Jurkat, Clone E6-1 (cell line): ENCODE measurements at places on chromosomes 1 and 21.

GRCh38 chr1:202857136-202857610 is 31.8 kb downstream of the RABIF start:
- no peak for DNase-seq

- DNase-seq, result no peak
Measured at GRCh38 chr1:18998016-18998724, 41.7 kb upstream of the IFFO2 start.

DNA sequence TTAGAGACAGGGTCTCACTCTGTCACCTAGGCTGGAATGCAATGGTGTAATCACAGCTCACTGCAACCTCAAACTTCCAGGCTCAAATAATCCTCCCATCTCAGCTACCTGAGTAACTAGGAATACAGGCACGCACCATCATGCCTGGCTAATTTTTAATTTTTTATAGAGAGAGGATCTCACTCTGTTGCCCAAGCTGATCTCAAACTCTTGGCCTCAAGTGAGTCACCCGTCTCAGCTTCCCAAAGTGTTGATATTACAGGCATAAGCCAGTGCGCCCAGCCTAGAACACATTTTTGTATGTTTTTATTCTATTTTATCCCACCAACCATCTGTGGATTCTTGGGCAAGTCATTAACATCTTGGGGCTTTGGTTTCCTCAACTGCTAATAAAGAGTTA is 100.5 kb downstream of the AK5 start:
- DNase-seq, result no peak

- no peak for DNase-seq
Measured at GRCh38 chr1:33327587-33328325, 6.9 kb upstream of the A3GALT2 start.

GRCh38 chr1:38265293-38266196 is 219.0 kb upstream of the POU3F1 start:
- no peak for DNase-seq

- DNase-seq, result no peak
Measured at GRCh38 chr21:46125846-46126301, 28.0 kb downstream of the COL6A2 start.

DNA sequence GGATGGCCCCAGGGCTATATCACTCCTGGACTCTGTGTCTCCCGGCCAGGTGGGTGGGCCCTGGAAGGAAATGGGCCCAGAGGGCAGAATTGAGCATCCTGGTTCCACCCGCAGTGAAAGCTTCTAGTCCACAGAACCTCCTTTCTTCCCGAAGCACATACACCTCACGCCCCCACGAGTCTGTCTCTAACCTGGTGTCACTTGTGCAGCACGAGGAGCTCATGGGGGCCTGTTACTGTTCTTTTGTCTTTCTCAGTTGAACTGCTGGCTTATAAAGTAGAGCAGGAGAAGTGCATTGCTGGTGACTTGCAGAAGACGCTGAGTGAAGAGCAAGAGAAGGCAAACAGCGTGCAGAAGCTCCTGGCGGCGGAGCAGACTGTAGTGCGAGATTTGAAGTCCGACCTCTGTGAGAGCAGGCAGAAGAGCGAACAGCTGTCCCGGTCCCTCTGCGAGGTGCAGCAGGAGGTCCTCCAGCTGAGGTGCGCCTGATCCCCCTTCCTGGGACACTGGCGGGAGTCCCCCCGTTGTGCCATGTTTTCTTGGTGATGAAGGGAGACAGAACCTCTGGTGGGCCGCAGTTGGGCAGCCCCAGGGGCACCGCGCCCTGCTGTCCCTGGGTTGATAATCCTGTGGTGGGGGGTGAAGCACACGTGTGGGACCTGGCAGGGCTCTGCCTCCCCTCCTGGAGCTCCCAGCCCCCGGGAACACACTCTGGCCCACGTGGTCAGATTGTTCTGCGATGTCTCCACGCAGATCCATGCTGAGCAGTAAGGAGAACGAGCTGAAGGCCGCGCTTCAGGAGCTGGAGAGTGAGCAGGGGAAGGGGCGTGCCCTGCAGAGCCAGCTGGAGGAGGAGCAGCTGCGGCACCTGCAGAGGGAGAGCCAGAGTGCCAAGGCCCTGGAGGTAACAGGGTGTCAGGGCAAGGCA is 28.7 kb upstream of the DIP2A start:
- DNase-seq, result no peak

- peak; percentile 21 for DNase-seq
Measured at GRCh38 chr1:163069142-163069541, at the start of gene RGS4. Gene RGS4, plus strand, starts transcription at chr1:163069361. Its CDS starts 124 bp downstream, at chr1:163069485.

DNA sequence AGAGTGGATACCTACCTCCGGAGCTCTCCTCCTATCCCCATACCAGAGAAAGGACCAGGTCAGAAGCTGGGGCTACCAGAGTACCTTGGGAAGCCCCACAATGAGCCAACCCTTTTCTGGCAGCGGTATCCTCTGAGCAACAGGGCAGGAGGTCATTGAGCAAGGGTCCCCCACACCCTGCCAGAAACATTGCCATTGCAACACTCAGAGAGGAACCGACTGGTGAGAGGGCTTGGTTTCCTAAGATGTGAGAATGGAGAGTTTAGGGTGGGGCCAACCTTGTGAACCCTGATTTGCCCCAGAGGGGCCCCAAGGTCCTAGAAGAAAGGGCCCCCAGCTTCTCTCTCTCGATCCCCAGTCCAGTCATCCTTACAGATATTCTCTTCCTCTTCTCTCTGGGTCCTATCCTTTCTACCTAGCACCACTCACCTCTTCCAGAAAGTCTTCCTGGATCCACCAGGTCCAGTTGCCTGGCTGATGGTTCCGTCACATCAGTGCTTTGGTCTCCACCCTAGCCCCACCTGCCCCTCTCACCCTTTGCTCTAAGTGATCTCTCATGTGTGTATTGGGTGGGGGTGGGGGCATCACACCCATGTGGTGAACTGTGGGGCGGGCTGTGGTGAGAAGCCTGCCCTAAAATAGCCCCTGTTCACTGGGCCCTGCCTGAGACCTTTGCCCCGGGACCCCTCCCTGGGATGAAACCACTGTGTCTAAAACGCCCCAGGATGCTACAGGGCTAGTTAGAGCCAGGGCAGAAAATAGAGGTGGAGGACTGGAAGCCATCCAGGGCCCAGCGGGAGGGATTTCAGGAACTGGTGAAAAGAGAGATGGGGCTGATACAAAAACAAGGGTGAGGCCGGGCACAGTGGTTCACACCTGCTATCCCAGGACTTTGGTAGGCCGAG is 8.7 kb downstream of the FGR start:
- no peak for DNase-seq

DNA sequence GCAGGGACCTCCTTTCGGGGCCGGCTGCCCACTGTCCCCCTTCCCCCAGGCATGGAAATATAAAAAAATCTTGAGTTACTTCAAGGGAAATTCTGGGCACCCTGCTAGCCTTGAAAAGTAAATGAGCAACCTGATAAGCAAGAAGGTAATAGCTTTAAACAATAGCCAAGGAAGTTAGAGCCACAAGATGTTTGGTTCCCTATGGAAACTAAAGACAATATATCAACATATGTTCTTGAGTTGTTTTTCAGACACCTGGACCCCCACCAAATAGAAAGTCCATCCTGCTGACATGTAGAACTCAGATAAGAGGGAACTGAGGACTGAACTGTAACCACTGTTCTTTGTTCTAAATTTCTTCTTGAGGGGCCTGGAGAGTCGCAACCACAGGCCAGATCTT is 19.3 kb upstream of the SLC35A3 start:
- DNase-seq, result no peak

DNA sequence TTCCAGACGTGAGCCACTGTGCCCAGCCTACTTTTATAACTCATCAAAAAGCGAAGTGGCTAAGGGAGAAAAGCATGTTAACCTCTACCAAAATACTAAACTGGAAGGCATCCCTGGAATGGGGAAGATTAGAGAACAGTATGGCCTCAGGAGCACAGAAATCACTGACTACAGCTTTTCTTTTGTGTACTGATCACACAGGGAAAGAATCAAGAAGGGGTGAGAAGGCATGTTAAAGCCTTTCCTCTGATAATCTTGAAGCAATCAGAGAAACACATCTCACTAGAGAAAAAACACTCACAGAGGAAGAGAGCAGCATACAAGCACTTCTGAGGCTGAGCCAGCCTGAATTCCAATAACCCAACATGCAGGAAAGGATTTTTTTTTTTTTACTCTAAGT is 10.7 kb downstream of the PCAT6 start:
- no peak for DNase-seq
